ENCODE measurements at places on chromosomes 2 and 18. TPM values are rescaled to one million over a fixed set of nuclear protein-coding genes. Genes with fewer than 3 reads are reported as not detected.

The FTCDNL1 gene
- 4.3 TPM for total RNA-seq

- no peak overlapping the region for H3K27ac ChIP-seq
- no peaks in the 10 kb centered on the region for H3K4me1 ChIP-seq
- H3K27me3 ChIP-seq: peaks cover 2% of the 10 kb centered on the region
- no peak overlapping the region for H3K4me3 ChIP-seq
Observed at GRCh38 chr18:11054497-11054896, 94.9 kb downstream of the PIEZO2 start.

- H3K36me3 ChIP-seq: peaks cover 14% of the 10 kb centered on the region
- H3K27me3 ChIP-seq: no peaks in the 10 kb centered on the region
- H3K4me1 ChIP-seq: no peaks in the 10 kb centered on the region
- no peak overlapping the region for H3K4me3 ChIP-seq
- DNase-seq: no peak
Observed at GRCh38 chr2:201500534-201500933, 49.0 kb downstream of the STRADB start.

The DSG4 gene
- total RNA-seq: not detected

DNA sequence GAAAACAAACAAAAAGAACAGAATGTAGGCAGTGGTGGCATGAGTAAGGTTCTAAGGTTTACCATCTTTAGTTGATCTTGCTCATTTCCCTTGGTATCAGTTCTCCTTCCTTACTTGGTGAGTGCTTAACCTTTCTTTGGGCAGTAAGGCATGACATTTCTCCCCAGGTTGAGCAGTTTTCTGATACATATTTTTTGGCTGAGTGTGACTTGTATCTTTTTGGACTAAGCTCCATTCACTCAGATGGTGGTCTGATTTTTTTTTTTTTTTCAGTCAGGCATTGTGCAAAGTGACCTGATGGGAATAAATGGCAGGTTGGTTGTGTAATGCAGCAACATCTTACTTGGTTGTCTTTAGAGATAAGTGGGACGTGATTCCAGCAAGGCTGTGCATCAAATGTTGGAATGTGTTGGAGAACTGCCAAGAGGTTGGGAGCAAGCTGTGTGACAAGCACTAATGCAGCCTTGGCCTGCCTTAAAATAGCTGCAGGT lies 15.1 kb downstream of the SPTBN1 start:
- no peak overlapping the region for H3K27ac ChIP-seq
- DNase-seq: no peak
- no peak overlapping the region for H3K4me3 ChIP-seq
- H3K36me3 ChIP-seq: no peaks in the 10 kb centered on the region
- no peaks in the 10 kb centered on the region for H3K4me1 ChIP-seq
- peaks cover 3% of the 10 kb centered on the region for H3K27me3 ChIP-seq

The ALLC gene
- total RNA-seq: not detected

DNA sequence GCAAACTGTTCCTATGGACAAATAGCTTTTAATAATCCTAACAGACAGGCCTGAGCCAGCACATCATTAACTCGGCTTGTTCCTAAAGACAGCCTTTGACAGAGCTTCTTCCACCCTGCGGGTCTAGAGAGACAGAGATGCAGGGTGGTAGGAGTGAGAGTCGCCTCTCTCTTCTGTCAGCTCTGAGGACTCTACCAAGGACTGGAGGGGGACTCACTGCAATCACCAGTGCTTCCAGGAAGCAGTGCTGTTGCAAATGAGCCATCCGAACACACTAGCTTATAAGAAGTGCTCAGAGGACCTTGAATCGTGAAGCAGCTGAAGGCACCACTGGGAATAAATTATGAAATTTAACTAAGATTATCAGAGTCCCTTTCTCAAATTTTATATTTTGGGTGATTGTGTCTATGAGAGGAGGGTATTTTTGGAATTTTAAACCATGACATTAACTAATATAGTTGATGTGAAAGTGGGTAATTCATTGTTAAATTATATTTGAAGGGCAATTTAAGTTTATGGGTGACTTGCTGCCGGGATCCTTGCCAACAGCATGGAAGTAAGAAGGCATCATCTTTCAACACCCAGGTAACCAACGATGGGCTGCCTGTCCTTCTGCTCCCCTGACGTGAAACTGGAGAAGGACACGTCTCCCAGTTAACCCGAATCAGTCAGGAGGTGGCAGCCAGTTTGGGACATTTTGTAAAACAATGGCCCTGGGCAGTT lies 43.6 kb upstream of the PXDN start:
- no peaks in the 10 kb centered on the region for H3K36me3 ChIP-seq
- no peak for DNase-seq
- H3K27ac ChIP-seq: no peak overlapping the region
- H3K4me3 ChIP-seq: no peak overlapping the region

- H3K4me3 ChIP-seq: no peak overlapping the region
- H3K27me3 ChIP-seq: no peaks in the 10 kb centered on the region
- DNase-seq: peak; percentile 40
- peaks cover 13% of the 10 kb centered on the region for H3K4me1 ChIP-seq
Observed at GRCh38 chr18:48785091-48785614, 165.6 kb downstream of the SMAD7 start.

GRCh38 chr2:19829672-19830071 lies 72.1 kb downstream of the TTC32 start:
- H3K36me3 ChIP-seq: no peaks in the 10 kb centered on the region
- H3K27me3 ChIP-seq: peaks cover 20% of the 10 kb centered on the region
- H3K27ac ChIP-seq: no peak overlapping the region
- no peaks in the 10 kb centered on the region for H3K4me1 ChIP-seq
- H3K4me3 ChIP-seq: no peak overlapping the region
- no peak for DNase-seq

GRCh38 chr2:224426656-224427055 lies 24.7 kb upstream of the FAM124B start:
- no peak for DNase-seq
- H3K27me3 ChIP-seq: peaks cover 4% of the 10 kb centered on the region
- H3K4me3 ChIP-seq: no peak overlapping the region
- H3K27ac ChIP-seq: no peak overlapping the region
- H3K36me3 ChIP-seq: no peaks in the 10 kb centered on the region

The PARD3B gene
- total RNA-seq: 0.46 TPM

DNA sequence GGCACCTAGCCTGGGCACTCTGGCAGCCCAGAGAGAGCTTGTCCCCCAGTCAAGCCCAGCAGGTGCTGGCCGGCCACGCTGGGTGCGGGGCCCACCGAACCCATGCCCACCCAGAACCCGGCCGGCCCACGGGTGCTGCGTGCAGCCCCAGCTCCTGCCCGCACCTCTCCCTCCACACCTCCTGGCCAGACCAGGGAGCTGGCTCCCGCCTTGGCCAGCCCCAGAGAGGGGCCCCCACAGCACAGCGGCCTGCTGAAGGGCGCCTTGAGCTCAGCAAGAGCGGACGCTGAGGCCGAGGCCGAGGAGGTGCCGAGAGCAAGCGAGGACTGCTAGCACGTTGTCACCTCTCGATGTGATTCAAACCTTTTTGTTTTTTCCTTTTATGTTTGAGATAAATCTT lies 407.0 kb upstream of the KCNJ3 start:
- no peak overlapping the region for H3K4me3 ChIP-seq
- H3K27ac ChIP-seq: no peak overlapping the region

- H3K4me3 ChIP-seq: no peak overlapping the region
- peaks cover 8% of the 10 kb centered on the region for H3K4me1 ChIP-seq
- H3K27me3 ChIP-seq: no peaks in the 10 kb centered on the region
- H3K27ac ChIP-seq: no peak overlapping the region
- DNase-seq: peak; percentile 3
- peaks cover 8% of the 10 kb centered on the region for H3K36me3 ChIP-seq
Observed at GRCh38 chr2:239309398-239310245, 91.2 kb downstream of the HDAC4 start.

The KLHL30 gene
- total RNA-seq: not detected

DNA sequence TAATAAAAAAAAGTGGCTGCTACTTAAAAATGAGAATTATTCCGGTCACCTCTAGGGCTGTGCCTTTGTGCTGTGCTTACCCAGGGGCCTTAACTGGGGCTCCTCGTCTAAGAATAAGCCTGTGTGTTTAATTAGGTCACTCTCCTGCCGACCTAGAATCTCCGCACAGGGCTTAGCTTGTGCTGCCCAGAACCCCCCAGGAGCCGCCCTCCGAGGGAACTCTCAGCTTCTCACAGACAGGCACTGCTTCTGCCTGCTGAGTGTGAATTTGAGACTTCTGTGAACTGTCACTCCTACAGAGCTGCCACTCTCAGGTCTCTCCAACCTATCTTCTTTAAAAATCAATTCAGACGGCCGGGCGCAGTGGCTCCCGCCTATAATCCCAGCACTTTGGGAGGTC lies 11.9 kb upstream of the NT5DC4 start:
- H3K27me3 ChIP-seq: peaks cover 10% of the 10 kb centered on the region
- no peak overlapping the region for H3K4me3 ChIP-seq
- H3K36me3 ChIP-seq: no peaks in the 10 kb centered on the region
- DNase-seq: no peak

- H3K27ac ChIP-seq: peak overlapping the region; percentile 85
- DNase-seq: peak; percentile 54
- H3K27me3 ChIP-seq: no peaks in the 10 kb centered on the region
- peak overlapping the region; percentile 52 for H3K4me3 ChIP-seq
Observed at GRCh38 chr2:162058973-162059668, 14.9 kb downstream of the DPP4 start.

The ALKAL2 gene
- total RNA-seq: not detected

DNA sequence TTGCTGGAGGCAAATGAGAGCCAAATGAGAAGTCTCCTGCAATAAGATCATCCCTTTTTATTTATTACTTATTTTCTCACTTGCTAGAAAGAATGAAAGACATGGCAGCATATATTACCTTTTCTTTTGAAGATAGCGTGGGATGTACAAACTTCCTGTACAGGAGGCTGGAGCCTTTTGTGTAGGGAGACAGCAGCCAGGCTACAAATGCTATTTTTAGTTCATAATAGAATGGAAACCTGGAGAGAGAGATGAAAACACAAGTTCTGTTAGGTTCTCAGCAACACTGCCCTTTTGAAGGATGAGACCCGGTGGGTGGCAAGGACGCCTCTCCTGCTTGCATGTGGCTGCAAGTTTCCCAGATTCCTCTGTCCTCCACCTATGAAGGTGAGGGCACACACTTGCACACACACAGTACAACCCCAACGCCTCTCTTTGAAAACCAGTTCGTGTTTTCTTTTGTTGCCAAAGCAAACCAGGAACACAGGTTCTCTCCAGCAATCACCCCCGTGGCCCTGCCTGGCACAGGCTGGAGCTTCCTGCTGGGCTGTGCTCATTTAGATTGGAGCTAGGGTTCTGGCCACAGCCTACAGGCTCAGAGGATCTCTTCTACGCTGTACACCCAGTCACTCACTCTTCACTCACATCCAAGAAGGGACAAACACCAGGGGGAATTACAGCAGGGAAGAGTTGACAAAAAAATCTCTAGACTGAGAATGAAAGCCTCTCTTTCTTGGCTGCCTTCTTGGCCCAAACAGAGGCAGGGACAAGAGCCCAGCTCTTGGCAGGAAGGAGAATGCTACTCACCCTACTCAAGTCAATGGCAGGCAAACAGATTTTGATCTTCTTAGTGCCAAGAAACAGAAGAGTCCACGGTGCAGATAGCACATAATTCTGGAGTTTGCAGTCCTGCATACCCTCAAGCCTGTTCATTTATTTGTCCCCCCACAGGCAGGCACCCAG lies 55.6 kb downstream of the MRPL35 start:
- H3K4me1 ChIP-seq: no peaks in the 10 kb centered on the region
- DNase-seq: no peak
- H3K36me3 ChIP-seq: no peaks in the 10 kb centered on the region
- H3K27me3 ChIP-seq: no peaks in the 10 kb centered on the region
- H3K27ac ChIP-seq: no peak overlapping the region

DNA sequence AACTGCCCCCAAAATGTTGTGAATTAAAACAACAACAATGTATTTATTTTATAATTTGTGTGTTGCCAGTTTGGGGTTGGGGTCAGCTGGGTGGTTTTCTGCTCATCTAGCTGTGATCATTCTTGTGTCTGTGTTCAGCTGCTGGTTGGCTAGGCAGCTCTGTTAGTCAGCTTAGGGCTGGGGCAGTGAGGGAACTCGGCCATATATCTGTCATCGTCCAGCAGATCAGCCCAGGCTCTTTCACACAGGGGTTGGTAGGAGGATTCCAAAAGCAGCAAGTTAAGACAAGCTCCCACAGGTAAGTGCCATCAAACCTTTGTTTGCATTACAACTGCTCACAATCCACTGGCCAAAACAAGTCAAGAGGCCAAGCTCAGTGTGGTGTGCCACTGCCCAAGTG lies 121.5 kb downstream of the LPIN1 start:
- H3K36me3 ChIP-seq: no peaks in the 10 kb centered on the region
- no peak for DNase-seq
- H3K4me1 ChIP-seq: peaks cover 34% of the 10 kb centered on the region
- peaks cover 6% of the 10 kb centered on the region for H3K27me3 ChIP-seq
- H3K4me3 ChIP-seq: no peak overlapping the region

DNA sequence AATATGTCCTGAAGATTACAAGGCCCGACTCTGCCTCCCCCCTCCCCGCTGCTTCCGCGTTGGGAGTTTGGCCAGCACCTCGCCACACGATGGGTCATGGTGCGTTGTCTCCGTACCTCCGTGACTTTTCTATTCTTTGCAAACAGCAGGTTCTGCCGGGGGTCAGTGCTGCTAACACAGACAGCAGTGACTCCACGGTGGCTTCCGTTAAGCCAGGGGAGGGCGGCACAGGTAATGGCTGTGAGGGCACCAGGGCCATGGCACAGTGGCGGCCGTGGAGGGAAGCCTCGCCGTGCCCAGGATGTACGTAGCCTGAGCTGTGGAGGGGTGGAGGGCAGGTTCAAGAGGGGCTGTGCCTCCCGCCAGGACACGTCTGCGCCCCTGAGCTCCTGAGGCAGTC lies 115.5 kb downstream of the NFATC1 start:
- no peak overlapping the region for H3K27ac ChIP-seq
- peaks cover 37% of the 10 kb centered on the region for H3K4me1 ChIP-seq
- H3K36me3 ChIP-seq: peaks cover 43% of the 10 kb centered on the region
- H3K27me3 ChIP-seq: no peaks in the 10 kb centered on the region
- no peak for DNase-seq

DNA sequence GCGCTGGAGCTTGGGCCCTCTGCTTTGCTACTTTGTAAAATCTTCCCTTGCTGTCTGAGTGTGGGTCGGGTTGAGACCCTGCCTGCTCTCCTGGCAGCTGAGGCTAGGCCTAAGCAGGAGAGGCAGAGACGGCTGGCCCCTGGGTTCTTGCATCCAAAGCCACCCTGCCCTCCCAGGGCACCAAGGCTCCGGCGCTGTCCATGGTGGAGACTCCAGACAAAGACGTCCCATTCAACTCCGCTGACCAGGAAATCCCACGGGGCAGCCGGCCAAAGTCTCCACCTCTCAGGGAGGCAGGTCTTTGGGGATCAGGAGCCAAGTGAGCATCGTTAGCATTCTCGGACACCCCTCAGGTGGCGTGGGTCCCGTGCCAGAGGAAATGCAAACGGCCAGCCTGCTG lies 2.6 kb upstream of the PRLH start:
- H3K36me3 ChIP-seq: no peaks in the 10 kb centered on the region
- no peak overlapping the region for H3K27ac ChIP-seq
- H3K4me1 ChIP-seq: no peaks in the 10 kb centered on the region
- H3K27me3 ChIP-seq: no peaks in the 10 kb centered on the region
- no peak for DNase-seq
- no peak overlapping the region for H3K4me3 ChIP-seq

GRCh38 chr2:232512602-232513001 lies 7.6 kb upstream of the PRSS56 start:
- H3K27ac ChIP-seq: no peak overlapping the region
- H3K36me3 ChIP-seq: no peaks in the 10 kb centered on the region
- DNase-seq: no peak
- peaks cover 2% of the 10 kb centered on the region for H3K27me3 ChIP-seq
- no peaks in the 10 kb centered on the region for H3K4me1 ChIP-seq

The UGT1A10 gene
- not detected for total RNA-seq
